ENCODE measurements at places on chromosomes 5 and 9. TPM values are rescaled to one million over a fixed set of nuclear protein-coding genes. Genes with fewer than 3 reads are reported as not detected.

DNA sequence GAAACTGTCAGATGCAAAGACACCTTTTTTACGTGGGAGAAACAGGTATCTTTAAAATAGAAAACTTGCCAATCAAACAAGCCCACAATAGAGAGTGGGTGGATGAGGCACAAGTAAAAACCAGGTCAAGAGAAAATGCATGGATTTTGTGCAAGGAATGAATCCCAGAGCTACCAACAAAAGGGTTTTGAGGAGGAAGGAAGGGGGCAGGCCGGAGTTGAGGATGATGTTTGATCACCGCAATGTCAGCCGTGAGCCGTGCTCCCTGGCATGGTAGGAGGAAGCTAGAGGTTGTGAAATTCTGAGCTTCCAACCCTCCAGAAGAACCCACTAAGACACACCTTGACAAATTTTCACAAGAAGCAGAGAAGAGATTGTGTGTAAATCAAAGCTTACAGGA is 53.2 kb downstream of the HRH2 start:
- no peak for DNase-seq

GRCh38 chr5:10854506-10855277 is 93.7 kb upstream of the DAP start:
- DNase-seq: no peak

DNA sequence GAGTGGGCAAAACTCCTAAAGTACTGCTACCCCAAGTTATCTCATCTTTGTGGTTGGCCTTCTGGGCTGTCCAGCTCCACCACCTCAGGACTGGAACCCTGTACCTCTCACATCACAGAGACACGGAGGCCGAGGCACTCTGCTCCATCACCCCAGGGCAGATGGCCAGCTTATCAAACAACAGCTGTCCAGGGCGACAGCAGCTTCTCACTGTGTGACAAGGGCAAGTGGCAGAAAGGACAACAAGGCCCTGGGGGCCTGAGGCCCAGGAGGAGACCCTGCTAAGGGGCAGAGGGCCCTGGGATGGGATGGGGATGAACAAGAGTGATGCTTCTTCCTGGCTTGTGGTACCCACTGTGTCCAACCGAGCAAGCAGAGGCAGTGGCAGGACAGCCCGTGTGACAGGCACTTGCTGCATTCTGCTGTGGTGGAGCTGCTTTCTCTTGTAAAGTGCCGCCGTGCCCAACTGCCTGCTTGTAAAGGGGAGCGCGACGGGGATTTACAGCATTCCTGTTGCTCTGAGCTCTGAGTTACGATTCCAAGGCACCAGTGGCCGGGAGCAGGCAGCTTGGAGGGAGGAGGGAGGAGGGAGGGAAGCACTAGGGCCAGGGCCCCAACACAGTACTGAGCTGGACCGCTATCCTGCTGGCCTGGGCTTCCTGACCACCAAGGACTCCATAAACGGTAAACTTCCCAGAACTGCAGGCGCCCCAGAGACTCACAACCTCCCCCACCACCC is 71.2 kb downstream of the SHB start:
- peak; percentile 66 for DNase-seq

DNA sequence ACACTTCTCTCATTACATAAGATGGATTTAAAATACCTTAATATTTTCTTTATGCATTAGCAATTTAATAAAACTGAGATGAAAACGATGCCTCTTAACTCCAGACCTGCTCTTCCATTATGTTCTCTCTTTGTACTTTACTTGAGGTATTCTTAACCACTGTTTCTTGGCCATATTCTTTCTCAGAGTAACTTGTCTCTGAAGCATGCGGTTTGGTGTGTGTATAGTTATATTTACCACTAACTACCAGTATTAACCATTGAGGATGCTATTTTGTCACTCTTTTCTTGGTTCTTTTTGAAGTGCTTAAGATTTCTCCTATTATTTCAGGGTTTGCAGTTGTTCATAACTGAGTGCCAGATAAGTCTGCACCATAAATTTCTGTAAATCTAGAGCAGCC is 17.9 kb downstream of the TMEM167A start:
- no peak for DNase-seq

DNA sequence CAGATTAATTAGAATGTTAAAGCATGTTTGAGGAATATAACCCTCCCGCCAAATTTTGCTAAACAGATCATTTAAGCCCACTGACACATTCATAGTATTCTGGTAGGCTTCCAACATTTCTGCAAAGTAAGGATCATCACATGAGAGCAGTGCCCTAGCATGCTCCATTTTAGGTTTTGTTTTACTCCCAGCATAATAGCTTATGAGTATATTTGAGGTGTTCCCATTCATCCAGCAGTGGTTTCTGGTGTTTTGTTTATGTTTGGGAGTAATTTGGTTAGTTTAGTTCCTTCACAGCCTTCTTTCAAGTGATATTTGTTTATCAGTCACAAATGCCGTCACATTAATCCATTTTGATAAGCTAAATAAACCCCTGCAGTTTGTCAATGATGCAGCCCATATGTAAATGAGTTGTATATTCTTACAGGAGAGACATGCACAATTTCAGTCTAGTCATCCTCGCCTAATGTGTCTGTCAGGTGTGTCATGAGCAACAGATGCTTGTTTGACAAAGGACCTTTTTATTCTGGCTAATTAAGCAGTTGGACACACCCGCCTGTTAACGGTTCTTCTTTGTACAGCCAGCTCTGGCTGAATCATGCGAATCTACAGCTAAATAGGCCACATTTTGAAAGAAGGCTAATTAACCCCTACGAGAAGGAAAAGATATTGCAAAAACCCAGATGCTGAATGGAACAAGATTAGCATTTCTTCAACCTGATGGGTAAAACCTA is 124.4 kb downstream of the RFX3 start:
- no peak for DNase-seq

- DNase-seq: no peak
Measured at GRCh38 chr9:128945798-128946501, 1.5 kb downstream of the DOLK start.

- peak; percentile 42 for DNase-seq
Measured at GRCh38 chr5:33969572-33970452, 14.7 kb downstream of the SLC45A2 start.

DNA sequence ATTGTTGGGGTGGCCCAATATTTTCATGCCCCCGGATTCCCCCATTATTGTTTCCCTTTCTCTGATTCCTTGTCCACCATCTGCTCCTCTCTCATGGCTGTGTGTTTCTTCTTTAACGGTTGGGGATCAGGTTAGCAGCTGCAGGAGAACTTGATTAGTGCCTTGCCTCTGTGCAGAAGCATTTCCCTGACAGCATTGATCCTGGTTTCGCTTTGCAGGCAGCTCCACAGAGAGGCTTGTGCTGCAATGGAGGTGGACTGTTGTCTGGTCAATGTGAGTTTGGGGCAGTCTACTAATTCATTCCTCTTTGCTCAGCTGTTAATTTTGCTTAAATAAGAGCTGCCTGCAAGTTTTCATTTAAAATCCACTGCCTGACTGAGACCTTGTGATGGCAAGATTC is 32.5 kb upstream of the SSBP2 start:
- DNase-seq: no peak

- DNase-seq: no peak
Measured at GRCh38 chr5:138938526-138938925, 63.4 kb upstream of the LRRTM2 start.

- DNase-seq: no peak
Measured at GRCh38 chr9:16848179-16848578, 22.3 kb downstream of the BNC2 start.

DNA sequence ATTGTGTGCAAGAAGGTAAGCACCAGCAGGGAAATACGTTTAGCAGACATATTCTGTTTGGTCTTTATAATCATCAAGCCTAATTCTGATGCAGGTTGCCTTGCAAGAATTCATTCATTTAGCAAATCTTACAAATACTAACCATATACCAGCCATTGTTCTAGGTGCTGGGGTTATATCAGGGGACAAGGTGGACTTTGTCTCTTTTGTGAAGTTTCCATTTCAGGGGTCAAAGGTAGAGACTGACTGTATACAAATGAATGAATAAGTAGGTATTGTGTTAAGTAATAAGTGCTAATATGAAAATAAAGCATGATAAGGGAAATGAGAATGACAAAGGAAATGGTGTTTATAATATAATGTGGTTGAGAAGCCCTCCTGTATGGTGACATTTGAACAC is 64.0 kb downstream of the LNPEP start:
- DNase-seq: no peak

- no peak for DNase-seq
Measured at GRCh38 chr9:132943651-132944293, 644 bp downstream of the TSC1 start.

- DNase-seq: no peak
Measured at GRCh38 chr5:14164164-14165163, 21.3 kb downstream of the TRIO start.

DNA sequence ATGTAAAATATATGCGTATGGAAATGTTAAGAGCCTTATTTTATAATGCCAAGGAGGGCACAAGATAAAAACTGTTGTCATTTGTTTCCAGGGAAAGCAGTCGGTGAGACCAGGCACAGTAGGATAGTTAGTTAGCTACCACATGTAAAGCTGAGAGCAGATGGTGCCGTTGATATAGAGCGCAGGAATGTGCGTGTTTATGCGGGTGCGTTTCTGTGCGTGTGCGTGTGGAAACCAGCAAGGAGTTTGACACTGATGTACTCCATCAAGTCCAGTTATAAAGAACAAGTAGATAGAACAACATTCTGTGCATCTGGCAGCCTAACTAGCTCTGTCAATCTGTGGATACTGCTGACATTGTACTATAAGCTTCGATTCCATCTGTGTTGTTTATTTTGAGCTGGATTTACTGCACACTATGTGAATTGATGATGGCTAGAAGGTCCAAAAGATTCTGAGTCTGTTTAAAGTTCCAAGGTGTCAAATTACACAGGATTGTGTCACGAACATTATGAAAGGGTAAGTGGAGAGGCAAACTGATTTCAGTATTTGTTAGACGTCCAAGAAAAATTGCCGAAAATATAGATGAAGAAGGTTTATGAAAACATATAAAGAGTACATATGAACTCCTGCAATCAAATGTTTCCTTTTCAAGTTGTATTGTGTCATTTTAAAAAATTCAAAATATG is 494.9 kb upstream of the MEF2C start:
- DNase-seq: no peak

The ZNF366 gene
- 4.1 TPM for polyA plus RNA-seq

The FIBCD1 gene
- polyA plus RNA-seq: 0.79 TPM

The GADD45G gene
- 4.1 TPM for polyA plus RNA-seq

The SAPCD2 gene
- polyA plus RNA-seq: 10.4 TPM

The NUTM2F gene
- not detected for polyA plus RNA-seq

The ARID3C gene
- 0.14 TPM for polyA plus RNA-seq

The SAXO1 gene
- 0.25 TPM for polyA plus RNA-seq

The AMBP gene
- 1.9 TPM for polyA plus RNA-seq

The AKNA gene
- polyA plus RNA-seq: 15.6 TPM

The PTGER4 gene
- polyA plus RNA-seq: 9.2 TPM

The CTSV gene
- polyA plus RNA-seq: 36.0 TPM
